Activated CD8-positive, alpha-beta T cell treated with anti-CD3 and anti-CD28 coated beads for 36 hours (primary cell): ENCODE measurements at places on chromosomes 5 and 9. TPM values are rescaled to one million over a fixed set of nuclear protein-coding genes. Genes with fewer than 3 reads are reported as not detected.

GRCh38 chr9:129199044-129199435, 21.0 kb upstream of the IER5L start:
- no peak for DNase-seq
- H3K4me3 ChIP-seq, result no peak overlapping the region
- no peak overlapping the region for H3K27ac ChIP-seq
- no peaks in the 10 kb centered on the region for H3K36me3 ChIP-seq
- H3K4me1 ChIP-seq, result peaks cover 7% of the 10 kb centered on the region

DNA sequence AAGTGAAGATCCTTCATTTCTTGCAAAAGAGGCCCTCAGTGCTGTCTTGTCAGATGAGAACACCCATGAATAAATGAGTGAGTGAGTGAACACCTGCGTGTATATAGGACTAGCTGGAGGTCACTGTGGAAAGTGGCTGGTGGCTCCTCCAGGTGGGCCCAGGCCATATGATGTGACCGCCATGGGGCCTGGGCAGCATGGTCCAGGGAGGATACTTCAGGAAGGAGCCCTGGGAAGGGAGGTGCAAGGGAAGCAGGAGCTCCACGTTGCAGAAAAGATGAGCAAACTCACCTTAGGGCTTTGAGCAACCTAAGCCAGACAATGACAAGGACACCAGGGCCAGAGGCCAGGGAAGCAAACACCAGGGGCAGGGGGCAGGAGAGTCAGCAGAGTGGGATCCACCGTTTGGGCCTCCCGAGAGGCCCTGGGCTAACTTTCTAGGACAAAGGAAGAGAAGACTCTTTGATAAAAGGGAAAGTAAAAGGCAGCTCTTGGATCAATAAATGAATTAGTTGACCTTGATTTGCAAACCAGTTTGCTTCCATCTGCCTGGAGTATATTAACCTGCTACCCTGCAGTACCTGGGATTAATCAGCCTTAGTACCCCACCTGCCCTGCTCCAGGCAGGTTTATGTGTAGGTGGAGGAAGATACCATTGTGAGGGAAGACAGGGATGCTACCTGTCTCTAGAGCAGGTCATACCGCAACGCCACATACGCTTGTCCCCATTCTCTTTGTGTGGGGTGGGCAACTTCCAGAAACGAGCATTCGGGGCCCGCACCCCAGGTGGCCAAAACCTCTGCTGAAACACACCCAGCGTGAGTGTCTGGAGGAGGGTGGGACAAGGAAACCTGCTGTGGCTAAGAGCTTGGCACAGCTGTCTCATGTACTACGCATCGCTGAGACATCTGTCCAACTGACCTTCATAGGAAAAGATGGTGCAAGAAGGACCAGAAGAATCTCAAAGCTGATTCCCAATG, 51.4 kb upstream of the OLFM1 start:
- DNase-seq, result no peak
- H3K36me3 ChIP-seq, result no peaks in the 10 kb centered on the region
- no peaks in the 10 kb centered on the region for H3K4me1 ChIP-seq

- peaks cover 11% of the 10 kb centered on the region for H3K4me1 ChIP-seq
- H3K27me3 ChIP-seq, result no peaks in the 10 kb centered on the region
- H3K4me3 ChIP-seq, result peak overlapping the region; percentile 83
- DNase-seq, result peak; percentile 12
These were observed 8.6 kb downstream of the RUFY1 start for GRCh38 chr5:179558932-179559283.

DNA sequence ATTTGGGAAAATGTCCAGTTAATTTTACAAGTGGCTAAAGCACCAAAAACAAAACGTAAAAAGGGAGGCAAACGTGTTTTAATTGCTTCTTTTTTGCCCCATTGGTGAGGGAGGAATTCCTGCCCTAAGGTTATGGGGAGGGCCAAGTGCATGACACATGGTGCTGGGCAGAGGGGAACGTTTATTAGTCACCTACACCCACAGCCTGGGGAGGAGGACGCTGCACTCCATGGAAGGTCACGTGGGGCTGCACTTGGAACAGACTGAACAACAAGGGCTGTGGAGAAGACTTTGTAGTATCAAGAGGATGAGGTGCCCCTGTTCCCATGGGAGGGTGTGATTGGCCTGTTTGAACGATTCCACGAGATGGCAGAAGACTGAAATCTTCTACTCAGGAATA, 13.7 kb upstream of the ADAMTS16 start:
- H3K27me3 ChIP-seq, result peaks cover 9% of the 10 kb centered on the region
- no peak overlapping the region for H3K4me3 ChIP-seq
- DNase-seq, result no peak
- no peaks in the 10 kb centered on the region for H3K36me3 ChIP-seq
- no peaks in the 10 kb centered on the region for H3K4me1 ChIP-seq

- H3K36me3 ChIP-seq, result no peaks in the 10 kb centered on the region
- no peak for DNase-seq
- H3K27ac ChIP-seq, result no peak overlapping the region
- H3K27me3 ChIP-seq, result no peaks in the 10 kb centered on the region
- no peak overlapping the region for H3K4me3 ChIP-seq
These were observed 11.6 kb upstream of the SFXN1 start for GRCh38 chr5:175466700-175467318.

GRCh38 chr9:20394969-20395368, 227.3 kb downstream of the MLLT3 start:
- H3K27me3 ChIP-seq, result no peaks in the 10 kb centered on the region
- no peak overlapping the region for H3K4me3 ChIP-seq
- peaks cover 46% of the 10 kb centered on the region for H3K4me1 ChIP-seq
- H3K27ac ChIP-seq, result no peak overlapping the region
- H3K36me3 ChIP-seq, result peaks cover 17% of the 10 kb centered on the region

DNA sequence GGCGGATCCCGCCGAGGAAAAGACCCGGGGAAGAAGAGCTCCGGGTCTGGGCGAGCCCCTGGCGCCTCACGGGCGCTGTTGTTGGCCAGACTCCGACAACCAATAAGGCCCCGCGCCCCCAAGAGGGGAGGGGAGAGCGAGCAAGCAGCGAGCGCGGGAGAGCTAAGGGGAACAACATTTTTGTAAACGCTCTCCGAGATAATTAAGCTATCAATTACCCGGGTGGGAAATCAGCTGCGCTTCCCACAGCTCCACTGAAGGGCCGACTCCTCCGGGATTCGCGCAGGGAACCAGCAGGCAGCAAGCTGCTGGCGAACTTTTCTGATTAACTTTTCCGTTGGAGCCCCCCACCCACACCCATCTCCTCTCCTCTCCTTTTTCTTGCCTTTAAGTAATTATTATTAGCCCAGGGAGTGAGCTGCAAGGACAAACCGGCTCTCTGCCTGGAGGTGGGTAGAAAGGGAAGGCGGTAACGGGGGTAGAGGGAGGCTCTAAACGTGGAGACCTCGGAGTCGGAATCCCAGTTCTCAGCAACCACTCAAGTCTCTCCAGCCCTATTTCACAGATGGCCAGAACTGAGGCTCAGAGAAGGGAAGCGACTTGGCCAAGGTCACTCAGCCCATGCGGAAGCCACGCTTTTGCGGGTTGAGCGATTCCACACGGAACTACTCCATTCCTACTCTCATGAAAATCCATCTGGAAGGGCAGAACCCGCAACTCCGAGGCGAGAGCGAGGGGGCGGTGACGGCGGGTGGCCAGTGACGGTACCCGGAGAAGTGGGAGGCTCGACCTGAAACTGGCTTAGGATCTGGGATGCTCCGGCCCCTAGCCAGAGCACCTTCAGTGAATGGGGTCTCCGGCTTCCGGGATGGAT, 1.3 kb downstream of the ASTN2 start:
- peaks cover 33% of the 10 kb centered on the region for H3K27me3 ChIP-seq
- no peak overlapping the region for H3K4me3 ChIP-seq
- DNase-seq, result no peak

GRCh38 chr9:123536455-123536868, 180.5 kb downstream of the CRB2 start:
- no peak overlapping the region for H3K4me3 ChIP-seq
- peaks cover 7% of the 10 kb centered on the region for H3K4me1 ChIP-seq
- DNase-seq, result no peak
- peaks cover 23% of the 10 kb centered on the region for H3K36me3 ChIP-seq

GRCh38 chr5:52668139-52668538, 119.6 kb upstream of the ITGA1 start:
- H3K4me1 ChIP-seq, result peaks cover 2% of the 10 kb centered on the region
- no peaks in the 10 kb centered on the region for H3K27me3 ChIP-seq
- no peaks in the 10 kb centered on the region for H3K36me3 ChIP-seq
- H3K4me3 ChIP-seq, result no peak overlapping the region
- DNase-seq, result no peak

DNA sequence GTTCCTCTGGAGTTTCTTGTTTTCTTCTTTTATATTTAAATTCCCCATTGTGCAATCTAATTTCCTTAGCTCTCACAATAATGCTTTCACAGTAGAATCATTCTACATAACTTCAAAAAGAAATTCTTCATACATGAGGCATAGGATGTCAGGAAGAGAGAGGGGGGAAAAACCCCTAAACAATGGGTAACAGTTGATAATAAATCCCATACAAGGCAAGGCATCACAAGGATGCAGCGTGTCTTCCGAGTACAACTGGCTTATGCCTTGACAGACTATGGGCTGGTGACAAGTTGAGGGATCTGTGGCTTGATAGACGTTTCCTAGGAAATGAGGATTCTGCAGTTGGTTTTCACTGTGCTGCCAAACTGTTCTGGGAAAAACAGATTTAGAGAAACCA, 247.4 kb downstream of the ARL15 start:
- no peaks in the 10 kb centered on the region for H3K4me1 ChIP-seq
- no peaks in the 10 kb centered on the region for H3K27me3 ChIP-seq
- DNase-seq, result no peak
- H3K27ac ChIP-seq, result no peak overlapping the region
- peaks cover 4% of the 10 kb centered on the region for H3K36me3 ChIP-seq

DNA sequence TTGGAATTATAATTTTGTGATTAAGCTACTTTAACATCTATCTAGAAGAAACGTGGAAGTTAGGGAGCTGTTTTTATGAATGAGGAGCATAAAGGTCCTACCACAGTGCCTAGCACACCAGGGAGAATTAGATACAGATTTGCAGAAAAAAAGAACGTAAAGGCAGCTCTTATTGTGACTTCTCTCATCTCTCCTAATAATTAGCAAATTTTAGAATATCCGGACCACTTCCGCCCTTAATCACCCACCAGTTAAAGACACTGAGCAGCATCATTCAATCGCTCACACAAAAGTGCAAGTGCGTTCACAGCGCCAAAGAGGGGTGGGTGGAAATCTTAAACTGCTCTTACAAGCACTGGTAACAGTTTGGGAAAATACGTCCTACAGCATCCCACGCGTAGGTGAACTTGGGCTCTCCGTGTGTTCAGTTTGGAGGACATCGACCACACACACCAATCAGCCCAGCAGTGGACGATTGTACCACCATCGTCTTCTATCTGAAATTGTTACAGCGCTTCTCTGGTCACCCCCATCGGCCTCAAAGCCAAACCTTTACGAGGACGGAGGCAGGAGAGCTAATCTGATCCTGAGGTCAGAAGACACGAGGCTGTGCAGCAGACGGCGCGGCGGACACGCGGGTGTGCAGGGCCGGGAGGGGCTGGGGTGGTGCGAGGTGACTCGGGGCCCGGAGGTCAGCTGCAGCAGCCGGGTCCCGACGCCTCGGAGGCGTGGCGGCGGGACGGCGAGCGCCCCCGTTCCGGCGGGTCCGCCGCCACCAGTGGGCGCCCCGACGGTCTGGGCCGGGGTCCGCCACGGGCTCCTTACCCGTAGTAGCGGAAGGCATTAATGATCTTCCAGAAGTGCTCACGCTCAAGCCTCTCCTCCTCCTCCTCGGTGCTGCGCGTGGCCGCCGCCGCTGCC, 646 bp downstream of the CARNMT1 start:
- peaks cover 36% of the 10 kb centered on the region for H3K4me1 ChIP-seq
- peaks cover 28% of the 10 kb centered on the region for H3K36me3 ChIP-seq
- H3K27ac ChIP-seq, result peak overlapping the region; percentile 97
- peak overlapping the region; percentile 99 for H3K4me3 ChIP-seq

DNA sequence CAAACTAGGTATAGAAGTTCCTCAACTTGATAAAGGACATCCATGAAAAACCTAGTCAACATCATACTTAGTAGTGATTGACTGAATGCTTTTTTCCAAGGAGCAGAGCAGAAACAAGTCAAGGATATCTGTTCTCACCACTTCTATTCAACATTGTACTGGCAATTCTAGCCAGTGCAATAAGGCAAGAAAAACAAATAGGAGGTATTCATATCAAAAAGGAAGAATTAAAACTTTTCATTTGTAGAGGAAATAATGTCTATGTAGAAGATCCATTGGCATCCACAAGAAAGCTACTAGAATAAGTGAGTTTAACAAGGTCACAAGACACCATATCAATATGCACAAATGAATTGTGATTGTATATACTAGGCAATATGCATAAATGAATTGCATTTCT, 28.2 kb upstream of the ORM1 start:
- no peaks in the 10 kb centered on the region for H3K4me1 ChIP-seq
- no peak overlapping the region for H3K27ac ChIP-seq
- DNase-seq, result no peak
- peaks cover 2% of the 10 kb centered on the region for H3K27me3 ChIP-seq

DNA sequence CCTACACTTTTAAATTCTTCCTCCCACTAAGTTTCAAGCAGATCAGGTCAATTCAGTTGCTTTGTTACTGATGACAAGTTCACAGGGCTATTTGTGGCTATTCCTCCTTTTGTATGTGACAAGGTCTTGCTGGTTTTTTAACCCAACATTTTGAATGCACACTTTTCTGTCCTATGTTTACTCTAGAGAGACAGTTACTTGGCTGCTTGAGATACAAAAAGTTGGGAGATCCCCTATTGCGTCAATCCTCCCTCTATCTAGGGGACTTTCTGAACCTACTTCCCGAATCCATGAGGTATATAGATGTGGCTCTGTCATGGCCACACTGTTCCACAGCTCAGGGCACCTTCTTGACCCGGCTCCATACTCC, 386.7 kb downstream of the NTRK2 start:
- peaks cover 14% of the 10 kb centered on the region for H3K27me3 ChIP-seq
- no peaks in the 10 kb centered on the region for H3K4me1 ChIP-seq
- no peaks in the 10 kb centered on the region for H3K36me3 ChIP-seq
- no peak for DNase-seq
- H3K27ac ChIP-seq, result no peak overlapping the region

Gene SPATA6L
- 0.78 TPM for total RNA-seq

Gene KIF24
- 5.8 TPM for total RNA-seq
